OCI-M1 (cell line): ENCODE measurements at places on chromosomes 1 and 21.
A peak's percentile ranks its signal among the peaks of the same experiment; 100 is the strongest.

DNA sequence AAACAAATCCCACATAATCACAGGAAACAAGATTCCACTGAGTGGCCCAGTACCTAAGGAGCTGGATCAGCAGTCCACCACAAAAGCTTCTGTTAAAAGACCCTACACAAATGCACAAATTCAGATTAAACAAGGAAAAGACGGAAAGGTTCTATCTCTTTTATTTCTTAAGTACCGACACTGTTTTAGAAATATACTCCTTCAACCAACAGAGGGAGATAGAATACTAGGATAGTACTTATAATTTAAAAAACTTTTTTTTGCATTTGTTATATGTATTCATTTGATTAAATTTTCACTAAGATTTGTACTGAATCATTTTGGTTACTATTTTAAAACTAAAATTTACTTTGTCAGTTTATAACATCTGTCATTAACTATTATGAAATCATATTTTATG lies 12.5 kb downstream of the CDC7 start:
- no peak for DNase-seq

DNA sequence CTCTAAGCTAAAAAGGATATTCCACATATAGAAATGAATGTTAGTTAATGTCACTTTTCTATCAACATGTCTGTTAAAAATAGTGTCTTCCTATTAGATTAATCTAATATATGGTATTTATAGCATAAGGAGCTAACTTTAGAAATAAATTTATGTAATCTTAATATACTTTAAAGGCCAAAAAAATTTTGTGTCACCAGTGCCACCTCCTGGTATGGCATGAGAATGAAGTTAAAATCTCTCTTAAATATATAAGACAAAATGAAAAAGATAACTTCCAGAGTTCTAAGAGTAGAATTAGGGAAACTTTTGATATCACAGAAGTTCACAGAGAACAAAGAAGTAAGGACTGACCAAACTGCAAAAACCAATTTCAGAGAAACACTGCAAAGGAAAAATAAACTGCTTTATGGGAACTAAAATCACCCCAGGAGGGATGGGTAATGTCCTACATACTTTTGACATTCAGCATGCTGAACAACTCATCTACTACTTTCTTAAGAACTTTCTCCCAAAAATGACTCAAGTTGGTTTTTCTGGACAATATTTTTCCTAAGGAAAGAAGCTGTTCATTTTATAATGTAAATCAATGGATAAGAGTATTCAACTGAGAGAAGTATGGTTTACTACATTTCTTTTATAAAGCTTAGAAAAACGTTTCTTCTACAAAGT lies 82.8 kb downstream of the TRIM33 start:
- peak; percentile 52 for DNase-seq

DNA sequence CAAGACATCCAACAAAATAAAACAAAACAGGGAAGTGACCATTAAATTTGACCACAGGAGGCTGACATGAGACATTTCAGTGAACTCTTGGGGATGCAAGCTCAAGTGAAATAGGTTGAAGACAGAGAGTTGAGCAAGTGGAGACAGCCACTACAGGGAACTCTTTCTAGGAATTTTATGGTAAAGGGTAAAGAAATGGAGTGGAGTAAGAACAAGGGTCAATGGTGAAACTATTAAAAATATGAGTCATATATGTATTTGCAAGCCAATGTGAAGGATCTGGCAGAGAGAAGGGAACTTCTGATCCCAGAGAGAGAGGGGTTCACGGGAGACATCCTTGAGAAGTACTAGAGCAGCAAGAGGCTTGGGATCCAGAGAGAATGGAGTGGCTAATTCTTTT lies 9.1 kb upstream of the TRABD2B start:
- DNase-seq: no peak

DNA sequence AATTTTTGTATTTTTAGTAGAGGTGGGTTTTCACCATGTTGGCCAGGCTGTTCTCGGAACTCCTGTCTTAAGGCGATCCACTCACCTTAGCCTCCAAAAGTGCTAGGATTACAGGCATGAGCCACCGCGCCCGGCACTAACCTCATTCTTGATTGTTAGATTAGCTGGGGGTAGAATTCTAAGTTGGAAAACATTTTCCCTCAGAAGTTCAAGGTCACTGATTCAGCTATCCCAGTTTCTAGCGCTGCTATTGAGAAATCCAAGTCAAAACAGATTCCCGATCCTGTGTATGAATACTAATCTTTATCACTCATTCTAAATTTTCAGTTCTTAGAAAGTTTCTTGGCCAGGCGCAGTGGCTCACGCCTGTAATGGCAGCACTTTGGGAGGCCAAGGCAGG lies 24.4 kb upstream of the EFNA1 start:
- DNase-seq: no peak

- no peak for DNase-seq
Observed at GRCh38 chr1:85449356-85449755, 15.6 kb downstream of the DDAH1 start.

DNA sequence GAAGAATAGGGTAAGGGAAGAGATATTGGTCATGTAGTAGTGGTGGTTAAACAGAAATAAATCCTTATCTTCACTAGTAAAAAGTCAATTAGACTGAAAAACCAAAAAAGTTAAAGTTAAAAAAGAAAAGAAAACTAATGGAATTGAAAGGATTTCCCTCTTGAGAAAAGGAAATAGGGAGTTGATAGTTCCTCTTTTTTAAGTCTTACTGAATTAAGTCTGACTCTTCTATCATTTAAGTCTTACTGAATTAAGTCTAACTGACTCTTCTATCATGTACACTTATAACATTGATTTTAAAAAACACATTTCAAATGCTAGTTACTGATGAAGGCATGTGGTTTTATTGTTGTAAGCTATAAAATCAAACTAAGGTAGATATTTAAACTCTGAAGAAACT lies 49.5 kb upstream of the TENT5C start:
- peak; percentile 45 for DNase-seq

GRCh38 chr1:234672349-234673135 lies 62.6 kb upstream of the IRF2BP2 start:
- DNase-seq: no peak

GRCh38 chr1:65147424-65148177 lies 402 bp upstream of the AK4 start:
- DNase-seq: peak; percentile 48

GRCh38 chr1:185935360-185935759 lies 201.2 kb downstream of the HMCN1 start:
- DNase-seq: no peak

GRCh38 chr1:114510274-114511031 lies 550 bp downstream of the TRIM33 start:
- peak; percentile 71 for DNase-seq

GRCh38 chr1:228306275-228307217 lies 98.7 kb downstream of the OBSCN start:
- no peak for DNase-seq

GRCh38 chr1:60274422-60275290 lies 201.1 kb upstream of the C1orf87 start:
- DNase-seq: no peak

- no peak for DNase-seq
Observed at GRCh38 chr1:209589863-209590262, 6.3 kb downstream of the CAMK1G start.

DNA sequence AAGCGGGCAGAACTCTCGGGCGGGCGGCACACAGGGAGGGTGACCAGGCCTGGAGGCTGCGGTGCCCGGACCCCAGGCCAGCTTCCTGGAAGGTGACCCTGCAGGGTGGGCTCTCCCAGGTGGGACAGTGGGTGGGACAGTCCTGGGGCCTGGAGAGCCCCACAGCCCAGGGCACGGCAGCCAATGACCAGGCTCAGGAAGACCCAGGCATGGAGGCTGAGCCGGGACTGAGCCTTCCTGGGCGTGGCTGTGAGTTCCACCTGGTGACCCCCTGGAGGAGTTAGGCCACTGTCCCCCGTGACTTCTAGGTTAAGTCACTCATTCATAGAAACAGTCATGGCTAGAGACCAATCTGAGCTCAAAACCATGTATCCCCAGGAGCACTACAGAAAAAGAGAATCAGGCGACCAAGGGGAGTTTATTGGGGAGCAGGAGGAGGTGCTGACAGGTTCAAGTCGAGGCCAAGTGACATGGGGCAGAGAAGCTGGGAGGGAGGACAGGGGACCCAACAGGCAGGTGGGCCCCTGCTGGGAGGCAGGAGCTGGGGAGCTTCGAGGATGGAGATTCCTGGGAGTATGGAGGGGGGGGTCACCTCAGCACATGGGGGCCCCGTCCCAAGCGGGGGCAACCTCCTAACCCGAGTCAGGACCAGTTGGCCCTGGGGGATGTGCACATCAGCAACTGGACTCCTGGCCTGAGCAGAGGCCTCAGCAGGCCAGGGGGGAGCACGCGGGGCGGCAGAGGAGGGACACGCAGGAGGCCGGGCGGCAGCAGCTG lies 1.2 kb downstream of the KRTAP10-5 start:
- no peak for DNase-seq

- DNase-seq: no peak
Observed at GRCh38 chr1:111733992-111734341, 5.2 kb downstream of the INKA2 start.

- no peak for DNase-seq
Observed at GRCh38 chr1:20487236-20487590, 1.2 kb upstream of the CAMK2N1 start.

DNA sequence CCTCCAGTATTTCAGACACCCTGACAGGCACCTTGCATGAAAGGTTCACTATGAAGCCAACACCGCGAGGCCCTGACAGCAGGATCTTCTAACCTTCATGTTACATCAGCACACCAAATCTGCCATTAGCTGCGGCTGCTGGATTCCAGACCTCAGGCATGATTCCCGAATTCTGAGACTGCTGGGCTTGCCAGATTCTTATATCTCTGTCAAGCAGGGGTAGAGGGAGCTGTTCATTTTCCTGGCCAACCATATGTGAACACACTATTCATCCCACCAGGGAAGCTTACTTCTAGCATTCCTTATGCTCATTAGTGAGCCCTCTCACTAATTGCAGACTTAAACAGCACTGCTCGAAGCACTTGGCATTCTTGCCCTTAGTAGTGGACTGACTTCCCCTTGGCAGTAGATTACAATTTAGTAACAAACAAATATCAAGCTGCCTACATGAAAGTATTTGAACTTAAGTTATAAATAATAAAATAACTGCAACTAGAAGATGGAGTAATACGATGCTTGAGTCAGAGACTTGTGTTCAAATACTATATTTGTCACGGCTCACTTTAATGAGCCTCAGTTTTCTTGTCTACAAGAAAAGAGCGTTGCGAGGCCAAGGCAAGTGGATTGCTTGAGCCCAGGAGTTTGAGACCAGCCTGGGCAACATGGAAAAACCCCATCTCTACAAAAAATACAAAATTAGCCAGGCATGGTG lies 43.3 kb downstream of the NID1 start:
- DNase-seq: no peak

DNA sequence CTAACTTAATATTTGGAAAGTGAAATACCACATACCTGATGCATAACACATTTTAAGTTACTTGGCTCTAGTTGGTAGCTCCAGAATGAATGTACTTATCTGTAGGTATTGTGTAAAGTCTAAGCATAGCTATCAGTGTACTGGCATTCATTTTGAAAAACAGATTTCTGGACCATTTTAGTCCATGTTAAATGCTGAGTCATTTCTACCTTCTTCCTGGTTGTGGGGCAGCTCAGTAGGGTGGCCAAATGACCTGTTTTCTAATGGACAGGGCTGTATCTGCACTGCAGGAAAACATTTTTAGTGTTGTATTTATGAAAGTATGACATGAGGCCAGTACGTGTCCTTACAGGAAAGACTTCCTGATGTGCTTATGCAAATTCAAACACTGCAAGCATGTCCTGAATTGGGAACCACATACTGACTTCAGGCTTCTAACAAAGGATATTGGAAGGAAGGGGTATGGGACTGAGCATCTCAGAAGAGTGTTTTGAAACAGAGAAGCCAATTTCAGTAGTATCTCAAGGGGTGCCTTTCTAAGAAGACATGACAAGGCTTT lies 300.3 kb upstream of the B3GALT2 start:
- no peak for DNase-seq

DNA sequence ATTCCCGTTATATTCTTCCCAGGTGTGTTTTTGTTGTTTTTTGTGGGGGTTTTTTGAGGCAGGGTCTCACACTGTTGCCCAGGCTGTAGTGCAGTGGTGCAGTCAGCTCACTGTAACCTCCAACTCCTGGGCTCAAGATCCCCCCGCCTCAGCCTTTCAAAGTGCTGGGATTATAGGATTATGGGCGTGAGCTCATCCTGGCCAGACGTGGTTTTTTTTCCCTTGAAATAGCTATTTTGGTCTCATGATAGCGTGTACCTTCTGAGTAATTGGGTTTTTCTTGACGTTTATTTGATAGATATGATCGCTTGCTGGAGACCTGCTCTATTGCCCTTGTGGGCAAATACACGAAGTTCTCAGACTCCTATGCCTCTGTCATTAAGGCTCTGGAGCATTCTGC lies 17.6 kb downstream of the CTPS1 start:
- no peak for DNase-seq

GRCh38 chr1:212149566-212149965 lies 114.0 kb downstream of the DTL start:
- no peak for DNase-seq

DNA sequence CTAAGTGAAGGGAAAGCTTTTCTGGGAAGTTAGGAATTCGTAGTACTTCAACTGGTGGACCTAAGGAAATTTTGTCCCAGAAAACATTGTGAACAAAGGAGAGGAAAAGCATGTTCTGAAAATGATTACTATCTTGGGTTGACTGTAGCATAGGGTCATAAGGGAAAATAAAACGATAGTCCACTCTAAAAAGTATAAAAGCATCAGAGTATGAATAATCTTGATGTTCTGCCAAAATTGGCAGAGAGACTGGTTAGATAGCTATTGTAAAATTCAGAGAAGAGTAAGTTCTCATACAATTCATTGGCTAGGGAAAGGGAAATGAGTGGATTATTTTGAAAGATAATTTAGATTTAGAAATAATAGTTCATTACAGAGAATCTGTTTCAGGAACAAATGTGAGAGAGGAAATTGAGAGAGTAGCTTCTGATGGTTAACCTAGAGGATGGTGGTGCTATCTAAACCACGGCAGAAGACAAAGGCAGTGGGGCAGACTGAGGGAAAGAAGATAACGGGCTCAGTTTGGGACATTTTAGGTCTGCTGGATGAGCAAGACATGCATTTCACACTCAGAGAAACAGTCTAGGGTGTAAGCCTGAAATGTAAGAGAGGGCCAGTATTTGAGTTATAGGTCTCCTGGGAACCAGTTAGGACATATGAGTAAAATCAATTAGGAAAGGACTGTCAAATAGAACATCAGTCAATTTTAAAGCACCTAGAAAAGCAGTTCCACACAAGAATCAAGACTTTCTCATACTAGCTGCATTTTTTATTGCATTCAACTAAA lies 799.3 kb upstream of the CXADR start:
- DNase-seq: no peak

DNA sequence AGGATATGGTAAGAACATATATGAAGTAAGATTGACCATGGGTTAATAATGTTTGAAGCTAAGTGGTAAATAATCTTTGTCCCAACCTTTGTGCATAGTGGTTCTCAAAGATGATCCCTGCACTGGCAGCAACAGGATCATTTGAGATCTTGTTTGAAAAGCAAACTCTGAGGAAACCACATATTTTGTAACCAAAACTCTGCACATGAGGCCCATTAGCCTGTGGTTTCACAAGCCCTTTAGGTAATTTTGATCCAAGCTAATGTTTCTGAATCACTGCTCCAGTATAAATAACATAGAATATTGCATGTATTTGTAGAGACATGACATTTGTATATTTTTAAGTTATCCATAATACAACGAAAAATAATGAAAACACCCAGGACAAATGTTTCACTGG lies 147.9 kb upstream of the RGS18 start:
- no peak for DNase-seq
